CMK (cell line): ENCODE measurements at places on chromosomes 7 and 10.

- no peak for DNase-seq
These were observed 23.2 kb upstream of the FGL2 start for GRCh38 chr7:77222819-77223218.

DNA sequence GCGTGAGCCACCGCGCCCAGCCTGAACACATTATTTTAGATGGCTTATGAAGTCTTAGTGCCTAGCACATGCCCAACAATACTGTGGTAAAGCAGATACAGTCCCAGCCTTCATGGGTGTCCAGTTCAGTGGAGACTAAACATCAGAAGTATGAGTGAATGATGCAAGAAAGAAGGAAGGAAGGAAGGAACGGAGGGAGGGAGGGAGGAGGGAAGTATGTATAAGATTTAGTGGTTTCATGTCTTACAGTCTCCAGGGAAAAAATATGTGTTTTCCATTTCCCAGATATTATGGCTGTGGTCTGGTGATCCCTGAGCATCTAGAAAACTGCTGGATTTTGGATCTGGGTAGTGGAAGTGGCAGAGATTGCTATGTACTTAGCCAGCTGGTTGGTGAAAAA is 2.9 kb downstream of the AS3MT start:
- no peak for DNase-seq

GRCh38 chr7:1993031-1993695 is 239.6 kb downstream of the MAD1L1 start:
- DNase-seq = no peak

GRCh38 chr7:115217373-115217772 is 295.5 kb downstream of the MDFIC start:
- no peak for DNase-seq

GRCh38 chr10:96705134-96705533 is 15.2 kb downstream of the PIK3AP1 start:
- no peak for DNase-seq

GRCh38 chr10:4111643-4112042 is 326.6 kb upstream of the KLF6 start:
- DNase-seq = no peak

GRCh38 chr10:4685904-4686643 is 139.9 kb upstream of the AKR1E2 start:
- DNase-seq = no peak

- no peak for DNase-seq
These were observed 8.3 kb downstream of the CAMK1D start for GRCh38 chr10:12357525-12358151.

DNA sequence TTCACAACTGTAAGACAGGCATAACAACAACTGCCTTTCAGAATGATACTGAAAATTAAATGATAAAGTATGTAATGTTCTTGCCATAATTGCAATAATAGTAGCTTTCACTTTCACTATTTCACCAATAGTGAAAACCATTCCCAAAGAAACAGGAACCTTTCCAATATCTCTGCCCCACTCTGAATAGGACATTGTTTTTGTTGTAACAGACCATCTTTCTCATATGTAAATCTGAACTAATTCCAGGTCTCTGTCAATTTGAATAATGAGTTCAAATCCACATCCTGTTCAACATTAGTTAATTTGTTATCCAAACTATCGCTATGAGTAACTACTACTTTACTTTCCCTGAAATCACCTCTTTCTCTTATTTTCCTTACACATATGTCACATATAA is 148.0 kb downstream of the LRRN3 start:
- no peak for DNase-seq

- no peak for DNase-seq
These were observed 653.2 kb upstream of the MKI67 start for GRCh38 chr10:128779416-128779815.

- no peak for DNase-seq
These were observed 211.2 kb upstream of the PODXL start for GRCh38 chr7:131767591-131767990.

GRCh38 chr7:103718482-103719061 is 270.9 kb downstream of the RELN start:
- DNase-seq = no peak

DNA sequence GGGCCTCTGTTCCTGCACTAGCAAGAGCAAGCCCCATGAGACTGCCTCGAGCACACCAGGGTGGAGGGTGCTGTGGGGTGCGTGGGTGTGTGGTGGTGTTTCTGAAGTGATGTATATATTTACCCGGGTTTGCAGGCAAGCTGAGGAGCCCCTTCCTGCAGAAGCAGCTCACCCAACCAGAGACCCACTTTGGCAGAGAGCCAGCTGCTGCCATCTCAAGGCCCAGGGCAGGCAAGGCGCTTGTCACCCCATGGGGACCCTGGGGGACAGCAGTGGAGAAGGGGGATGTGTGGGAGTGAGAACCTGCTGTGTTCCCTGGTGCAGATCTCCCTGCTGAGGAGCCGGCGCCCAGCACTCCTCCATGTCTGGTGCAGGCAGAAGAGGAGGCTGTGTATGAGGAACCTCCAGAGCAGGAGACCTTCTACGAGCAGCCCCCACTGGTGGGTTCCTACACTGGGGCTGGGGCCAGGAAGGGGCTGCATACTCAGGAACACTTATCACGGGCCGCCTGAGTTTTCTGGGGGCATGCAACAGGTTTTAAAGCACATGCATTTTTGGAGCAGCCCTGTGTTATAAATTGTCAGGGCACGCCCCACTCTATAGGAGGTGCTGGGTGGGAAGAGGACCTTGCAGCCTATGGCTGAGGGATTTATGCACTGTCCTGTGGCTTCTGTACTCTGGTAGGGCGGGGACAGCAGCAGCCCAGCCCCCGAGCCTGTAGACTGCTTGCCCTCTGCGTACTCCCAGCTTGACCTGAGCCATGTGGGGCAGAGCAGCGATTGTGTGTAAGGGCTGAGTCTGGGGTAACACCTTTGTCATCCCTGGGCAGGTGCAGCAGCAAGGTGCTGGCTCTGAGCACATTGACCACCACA is 5.9 kb downstream of the PGAM2 start:
- no peak for DNase-seq

DNA sequence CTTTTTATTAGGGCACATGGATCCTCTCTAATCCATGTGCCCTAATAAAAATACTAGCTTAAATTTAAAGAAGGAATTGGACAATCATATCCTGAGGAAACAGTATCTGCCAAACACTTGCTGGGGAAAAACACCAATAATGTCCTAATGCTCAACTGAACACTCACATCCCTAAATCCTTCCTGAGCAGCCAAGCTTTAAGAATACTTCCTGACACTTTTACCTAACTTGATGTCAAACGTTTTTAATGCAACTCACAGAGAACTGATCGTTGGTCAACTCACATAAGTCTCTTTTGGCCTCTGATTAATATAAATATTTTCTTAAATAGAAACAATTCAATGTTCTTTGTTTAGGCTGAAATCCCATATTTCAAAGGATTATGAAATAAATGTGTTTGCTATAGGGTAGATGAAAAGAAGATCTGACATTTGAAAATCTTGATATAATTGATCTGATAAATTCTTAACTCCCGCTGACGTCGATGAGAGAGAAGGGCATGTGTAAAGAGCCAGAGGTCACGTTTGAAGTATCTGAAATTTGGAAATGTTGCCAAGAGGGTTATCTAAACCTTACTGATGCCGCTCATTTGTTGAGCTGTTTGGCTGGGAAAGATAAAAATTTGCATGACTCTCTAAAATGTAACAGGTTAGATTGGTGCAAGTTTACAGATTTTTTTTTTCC is 122.8 kb upstream of the RHOBTB1 start:
- DNase-seq = no peak

- DNase-seq = no peak
These were observed 13.1 kb downstream of the WNT16 start for GRCh38 chr7:121341933-121342332.

- no peak for DNase-seq
These were observed 249.9 kb downstream of the RNLS start for GRCh38 chr10:88333248-88333630.

GRCh38 chr7:5276611-5277010 is 6.1 kb upstream of the SLC29A4 start:
- no peak for DNase-seq

- no peak for DNase-seq
These were observed 311.9 kb downstream of the AUTS2 start for GRCh38 chr7:69910150-69910549.

- DNase-seq = no peak
These were observed 58.0 kb downstream of the PDSS1 start for GRCh38 chr10:26755443-26755903.
